CD4-positive, CD25-positive, alpha-beta regulatory T cell (primary cell): ENCODE measurements at places on chromosomes 11 and 22. TPM values are rescaled to one million over a fixed set of nuclear protein-coding genes. Genes with fewer than 3 reads are reported as not detected.

DNA sequence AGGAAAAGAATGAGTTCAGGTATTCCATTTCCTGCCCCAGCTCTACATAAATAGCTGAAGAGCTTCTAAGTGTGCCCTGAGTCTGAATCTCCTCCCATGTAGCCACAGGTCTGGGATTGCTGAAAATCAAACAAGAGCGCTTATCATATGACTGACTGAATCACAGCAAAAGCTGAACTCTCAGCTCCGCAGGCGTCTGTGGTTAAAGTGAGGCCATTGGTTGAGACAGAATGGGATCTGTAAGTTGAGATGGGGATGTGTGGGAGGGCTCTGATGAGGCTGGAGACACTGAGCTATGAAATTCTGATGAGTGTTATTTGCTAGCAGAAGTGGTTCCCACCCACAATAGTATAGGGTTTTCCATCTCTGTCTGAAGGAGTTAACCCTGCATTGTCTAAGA is 637.0 kb downstream of the OPCML start:
- H3K36me3 ChIP-seq = no peaks in the 10 kb centered on the region
- no peak overlapping the region for H3K27ac ChIP-seq
- H3K27me3 ChIP-seq = no peaks in the 10 kb centered on the region
- no peak for DNase-seq
- no peaks in the 10 kb centered on the region for H3K4me1 ChIP-seq
- H3K4me3 ChIP-seq = no peak overlapping the region

DNA sequence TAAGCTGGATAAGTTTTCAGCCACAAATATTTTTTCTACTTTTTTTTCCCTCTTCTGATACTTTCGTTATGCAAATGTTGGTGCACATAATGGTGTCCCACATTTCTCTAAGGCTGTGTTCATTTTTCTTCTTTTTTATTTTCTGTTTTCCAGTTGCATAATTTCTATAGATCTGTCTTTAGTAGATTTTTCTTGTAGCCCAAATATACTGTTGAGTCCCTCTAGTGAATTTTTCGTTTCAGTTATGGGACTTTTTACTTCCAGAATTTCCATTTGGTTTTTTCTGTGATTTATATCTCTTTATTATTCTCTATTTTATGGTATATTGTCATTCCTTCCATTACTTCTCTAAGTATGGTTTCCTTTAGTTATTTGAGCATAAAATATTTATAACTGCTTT is 72.0 kb downstream of the SWAP70 start:
- peaks cover 42% of the 10 kb centered on the region for H3K36me3 ChIP-seq
- H3K27me3 ChIP-seq = no peaks in the 10 kb centered on the region
- no peak overlapping the region for H3K4me3 ChIP-seq
- DNase-seq = no peak

DNA sequence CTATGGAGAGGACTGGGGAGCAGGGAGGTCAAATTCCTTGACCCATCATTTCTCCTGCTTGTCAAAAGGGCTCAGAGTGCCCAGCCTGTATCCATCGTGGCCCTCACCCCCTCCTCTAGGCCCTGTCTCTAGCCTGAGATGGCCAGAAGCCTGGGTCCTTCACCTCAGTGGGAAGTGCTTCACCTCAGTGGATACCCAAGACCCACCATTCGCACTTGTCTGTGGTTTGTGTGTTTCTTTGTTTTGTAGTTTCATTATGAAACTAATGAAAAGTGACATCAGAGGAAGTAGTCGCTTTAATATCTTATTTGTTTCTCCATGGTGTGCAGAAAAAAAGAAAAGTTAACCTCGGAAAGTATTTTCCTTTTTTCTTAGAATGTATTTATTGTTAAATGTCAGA is 194.0 kb upstream of the CADM1 start:
- DNase-seq = no peak
- no peak overlapping the region for H3K4me3 ChIP-seq
- H3K4me1 ChIP-seq = no peaks in the 10 kb centered on the region
- peaks cover 2% of the 10 kb centered on the region for H3K27me3 ChIP-seq
- no peak overlapping the region for H3K27ac ChIP-seq

DNA sequence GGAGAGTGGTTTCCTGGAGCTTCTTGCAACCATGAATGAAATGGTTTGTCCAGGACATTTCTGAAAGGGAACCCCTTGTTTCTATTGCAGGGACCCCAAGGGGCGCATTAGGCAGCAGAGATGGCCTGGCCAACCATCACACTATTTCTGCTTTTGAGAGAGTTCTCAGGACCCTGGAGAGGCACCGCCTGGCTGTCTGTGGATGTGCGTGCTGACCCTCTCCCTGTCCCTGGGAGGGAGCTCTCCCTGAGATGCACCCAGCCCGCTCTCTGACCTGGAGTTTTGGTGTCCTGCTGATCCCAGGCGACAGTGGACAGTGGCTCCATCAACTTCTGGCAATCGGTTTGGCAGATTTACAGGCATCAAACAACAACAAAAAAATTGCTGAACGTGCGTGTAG is 80.3 kb upstream of the SLC22A12 start:
- H3K4me3 ChIP-seq = no peak overlapping the region
- no peak overlapping the region for H3K27ac ChIP-seq

GRCh38 chr11:69321877-69322361 is 28.0 kb downstream of the MYEOV start:
- DNase-seq = no peak
- H3K27ac ChIP-seq = no peak overlapping the region
- H3K36me3 ChIP-seq = no peaks in the 10 kb centered on the region
- H3K27me3 ChIP-seq = no peaks in the 10 kb centered on the region

GRCh38 chr11:78349624-78350023 is 68.0 kb downstream of the GAB2 start:
- H3K27me3 ChIP-seq = no peaks in the 10 kb centered on the region
- no peak overlapping the region for H3K27ac ChIP-seq
- H3K4me3 ChIP-seq = no peak overlapping the region
- DNase-seq = no peak

GRCh38 chr22:27545085-27545484 is 256.5 kb downstream of the MN1 start:
- H3K4me3 ChIP-seq = no peak overlapping the region
- DNase-seq = no peak
- H3K4me1 ChIP-seq = no peaks in the 10 kb centered on the region

GRCh38 chr11:129933891-129934290 is 38.5 kb upstream of the NFRKB start:
- H3K4me1 ChIP-seq = no peaks in the 10 kb centered on the region
- no peak overlapping the region for H3K4me3 ChIP-seq
- H3K27ac ChIP-seq = no peak overlapping the region
- DNase-seq = no peak
- H3K27me3 ChIP-seq = no peaks in the 10 kb centered on the region

DNA sequence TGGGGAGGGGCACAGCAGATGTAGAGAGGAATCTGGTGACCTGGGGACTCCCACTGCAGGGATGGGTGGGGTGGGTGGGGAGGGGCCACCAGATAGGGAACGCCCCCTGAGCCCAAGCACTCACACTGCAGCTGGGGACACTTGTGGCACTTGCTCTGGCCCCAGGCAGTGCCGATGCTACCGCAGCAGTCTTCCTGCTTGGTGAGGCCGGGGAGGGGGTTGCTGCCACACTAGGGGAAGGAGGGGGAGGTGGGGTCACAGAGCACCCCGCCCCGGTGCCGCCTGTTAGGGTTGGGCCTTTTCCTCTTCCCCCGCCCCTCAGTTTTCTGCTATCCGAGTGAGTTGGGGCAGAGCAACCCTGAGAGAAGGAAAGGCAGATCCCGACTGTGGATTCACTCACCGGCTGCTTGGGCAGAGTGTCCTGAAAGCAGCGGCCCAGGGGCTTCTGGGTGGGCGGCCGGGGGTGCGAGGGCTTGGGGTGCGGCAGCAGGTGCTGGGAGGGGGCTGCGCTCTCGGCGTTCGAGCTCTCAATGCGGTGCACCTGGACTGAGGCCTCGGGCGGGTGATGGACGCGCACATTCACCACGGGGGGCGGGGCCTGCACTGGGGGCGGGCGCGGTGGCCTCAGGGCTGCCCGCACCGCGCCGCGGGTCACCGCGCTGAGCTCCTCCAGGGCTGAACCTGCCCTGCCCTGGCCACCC is 4.7 kb downstream of the LTBP3 start:
- no peaks in the 10 kb centered on the region for H3K27me3 ChIP-seq
- H3K4me3 ChIP-seq = no peak overlapping the region

DNA sequence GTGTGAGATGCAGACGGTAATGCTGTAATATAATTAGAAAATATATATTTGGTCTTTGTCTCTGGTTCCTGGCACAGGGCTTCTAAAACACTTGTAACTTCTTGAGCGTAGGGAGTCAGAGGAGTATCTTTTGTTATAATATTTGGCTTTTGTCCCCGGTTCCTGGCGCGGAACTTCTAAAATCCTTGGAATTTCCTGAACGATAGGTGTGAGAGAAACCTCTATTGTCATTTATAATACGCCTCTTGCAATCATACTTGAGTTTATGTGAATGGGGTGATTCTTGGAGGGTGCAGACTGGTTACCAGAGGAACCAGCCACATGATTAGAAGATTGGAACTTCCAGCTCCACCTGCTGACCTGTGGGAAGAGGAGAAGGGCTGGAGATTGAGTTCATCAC is 54.1 kb upstream of the ZBED5 start:
- H3K27ac ChIP-seq = no peak overlapping the region
- no peaks in the 10 kb centered on the region for H3K27me3 ChIP-seq
- H3K4me3 ChIP-seq = no peak overlapping the region

GRCh38 chr11:83543706-83544439 is 257.7 kb upstream of the CCDC90B start:
- H3K27me3 ChIP-seq = peaks cover 2% of the 10 kb centered on the region
- H3K27ac ChIP-seq = no peak overlapping the region
- no peak for DNase-seq
- H3K4me3 ChIP-seq = no peak overlapping the region
- no peaks in the 10 kb centered on the region for H3K36me3 ChIP-seq

DNA sequence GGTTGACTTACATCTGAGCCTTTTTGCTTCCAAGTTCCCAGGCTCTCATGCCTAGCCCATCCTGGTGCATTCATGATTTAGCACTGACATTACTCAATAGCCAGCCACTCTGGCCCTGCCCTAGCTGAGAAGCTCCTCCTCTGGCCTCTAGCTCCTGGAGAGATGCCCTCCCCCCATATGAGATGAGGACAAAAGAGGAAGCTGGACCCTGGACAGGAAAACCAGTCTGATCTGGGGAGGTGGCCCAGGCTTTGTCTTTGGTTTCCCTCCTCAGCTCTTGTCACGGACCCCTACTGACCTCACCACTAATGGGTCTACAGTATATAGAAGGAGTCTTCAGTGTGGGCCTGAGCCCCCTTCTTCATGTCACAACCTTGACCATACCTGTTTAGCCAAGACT is 3.0 kb downstream of the RHOG start:
- peaks cover 12% of the 10 kb centered on the region for H3K36me3 ChIP-seq
- peak overlapping the region; percentile 100 for H3K27ac ChIP-seq
- H3K4me3 ChIP-seq = peak overlapping the region; percentile 98

DNA sequence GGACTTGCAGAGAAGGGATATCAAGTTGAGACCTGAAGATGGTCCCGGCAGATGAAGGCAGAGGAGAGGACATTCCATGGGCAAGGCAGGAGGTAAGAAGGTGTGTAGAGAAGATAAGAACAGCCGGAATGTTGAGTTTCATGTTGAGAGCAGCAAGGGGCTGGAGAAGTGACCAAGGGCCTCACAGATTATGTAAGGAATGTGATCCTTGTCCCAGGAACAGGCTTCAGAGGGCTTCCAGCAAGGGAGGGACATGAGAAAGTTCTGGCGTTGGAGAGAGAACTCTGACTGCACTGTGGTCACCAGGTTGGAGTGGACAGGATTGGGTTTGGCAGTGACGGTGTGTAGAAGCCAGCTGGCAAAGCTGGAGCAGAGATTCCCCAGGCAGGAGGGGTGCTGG is 27.6 kb upstream of the PPFIA1 start:
- no peak for DNase-seq
- H3K36me3 ChIP-seq = no peaks in the 10 kb centered on the region
- H3K4me1 ChIP-seq = no peaks in the 10 kb centered on the region
- no peak overlapping the region for H3K27ac ChIP-seq
- no peak overlapping the region for H3K4me3 ChIP-seq
- no peaks in the 10 kb centered on the region for H3K27me3 ChIP-seq

DNA sequence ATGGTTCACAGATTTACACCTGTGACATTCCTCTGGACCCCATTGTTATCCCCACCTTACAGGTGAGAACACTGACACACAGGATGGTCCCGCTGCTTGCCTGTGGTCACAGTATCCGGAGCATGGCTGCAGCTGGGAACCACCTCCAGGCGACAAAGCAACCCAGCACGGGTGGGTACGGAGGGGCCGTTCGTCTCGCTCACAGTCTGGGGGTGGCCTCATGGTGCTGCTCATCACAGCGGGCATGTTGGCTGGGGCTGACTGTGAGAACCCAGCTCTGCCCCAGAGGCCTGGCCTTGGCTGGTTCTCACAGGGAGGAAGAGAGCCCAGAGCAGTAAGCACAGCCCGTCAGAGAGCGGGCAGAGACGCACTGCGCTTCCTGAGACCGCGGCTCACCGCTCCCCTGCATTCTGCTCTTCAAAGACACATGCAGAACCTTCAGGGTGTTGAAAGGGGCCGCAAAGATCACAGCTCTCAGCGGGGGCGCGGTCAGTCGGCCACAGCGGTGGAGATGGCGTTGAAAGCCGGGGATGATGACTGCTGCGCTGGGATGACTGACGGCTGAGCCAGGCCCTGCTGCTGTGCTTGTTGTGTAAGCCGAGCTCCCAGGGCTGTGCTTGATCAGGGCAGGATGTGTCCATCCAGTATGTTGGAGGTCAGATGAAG is 423.0 kb downstream of the BRD1 start:
- no peak for DNase-seq
- no peak overlapping the region for H3K27ac ChIP-seq
- H3K4me1 ChIP-seq = no peaks in the 10 kb centered on the region

The OR52D1 gene
- not detected for total RNA-seq

The C11orf65 gene
- total RNA-seq = 0.37 TPM

The OR52E5 gene
- not detected for total RNA-seq

The ILK gene
- total RNA-seq = 62.9 TPM

The KMT2A gene
- 179 TPM for total RNA-seq

The CCDC89 gene
- not detected for total RNA-seq

The CELF1 gene
- total RNA-seq = 124 TPM

The FOLR1 gene
- total RNA-seq = not detected

The GAS2L1 gene
- total RNA-seq = 1.8 TPM

The CRYAB gene
- not detected for total RNA-seq

The GNAZ gene
- total RNA-seq = 3.6 TPM

The NECTIN1 gene
- 2.3 TPM for total RNA-seq

The TSGA10IP gene
- total RNA-seq = not detected
